ENCODE measurements at places on chromosomes 16 and 17.
A peak's percentile ranks its signal among the peaks of the same experiment; 100 is the strongest.

GRCh38 chr16:85195900-85196772 lies 83.9 kb upstream of the CIBAR2 start:
- DNase-seq, result no peak

- DNase-seq, result peak; percentile 82
Observed at GRCh38 chr16:1614456-1615102, 2.4 kb downstream of the CRAMP1 start.

DNA sequence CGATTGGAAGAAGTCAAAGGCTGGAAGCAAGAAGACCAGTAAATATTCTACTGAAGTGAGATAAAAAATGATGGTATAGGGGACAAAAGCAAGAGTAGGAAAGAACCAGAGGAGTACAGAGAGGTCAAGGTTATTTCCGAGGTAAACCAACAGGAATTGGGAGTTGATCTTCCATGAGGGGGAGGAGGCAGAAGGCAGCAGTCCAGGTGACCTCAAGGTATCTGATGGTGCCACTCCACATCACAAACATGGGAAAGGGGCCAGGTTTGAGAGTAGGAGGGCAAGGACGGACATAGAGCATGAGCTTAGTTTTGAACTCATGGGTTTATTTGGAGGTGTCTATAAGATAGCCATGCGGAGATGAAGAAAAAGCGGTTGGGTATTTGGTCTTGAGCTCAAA lies 79.4 kb upstream of the CDYL2 start:
- no peak for DNase-seq

DNA sequence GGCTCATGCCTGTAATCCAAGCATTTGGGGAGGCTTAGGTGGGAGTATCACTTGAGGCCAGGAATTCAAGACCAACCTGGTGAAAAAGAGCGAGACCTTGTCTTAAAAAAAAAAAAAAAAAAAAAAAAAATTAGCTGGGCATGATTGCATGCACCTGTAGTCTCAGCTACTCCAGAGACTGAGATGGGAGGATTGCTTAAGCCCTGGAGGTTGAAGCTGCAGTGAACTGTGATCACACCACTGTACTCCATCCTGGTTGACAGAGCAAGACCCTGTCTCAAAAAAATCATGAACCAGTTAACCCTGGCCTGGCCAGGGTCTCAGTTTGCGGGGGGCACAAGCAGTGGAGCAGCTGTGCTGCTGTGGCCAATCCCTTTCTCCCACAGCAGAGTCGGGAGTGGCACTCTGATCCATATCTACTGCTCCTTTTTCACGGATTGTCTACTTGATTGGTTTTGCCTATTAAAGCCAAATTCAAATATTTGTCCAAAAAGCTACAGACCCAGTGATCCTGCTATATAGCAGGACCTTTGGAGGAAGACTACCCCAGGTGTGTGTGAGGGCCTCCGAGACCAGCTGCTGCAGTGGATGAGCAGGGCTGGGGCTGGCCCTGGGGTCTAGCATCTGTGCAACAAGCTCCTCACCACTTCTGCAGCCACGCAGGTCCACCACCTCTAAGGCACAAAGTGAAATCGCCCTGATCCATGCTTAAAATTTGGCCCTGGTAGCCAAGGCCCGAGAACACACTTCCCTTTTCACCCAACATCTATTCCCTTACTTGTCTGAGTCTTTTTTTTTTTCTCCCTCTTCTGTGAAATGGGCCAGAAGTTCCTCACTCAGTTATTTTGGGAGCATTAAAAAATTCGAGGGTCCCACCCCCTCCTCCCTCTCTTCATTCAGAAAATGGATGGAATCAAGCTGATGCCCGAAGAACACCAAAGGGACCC lies 48.2 kb downstream of the LDHD start:
- DNase-seq, result no peak

GRCh38 chr17:65278050-65278819 lies 141.1 kb downstream of the RGS9 start:
- peak; percentile 24 for DNase-seq

Data from suppressor macrophage treated with lipopolysaccharide for 1 hour (primary cell).